T-helper 17 cell (primary cell): ENCODE measurements at places on chromosomes 1 and 21. TPM values are rescaled to one million over a fixed set of nuclear protein-coding genes. Genes with fewer than 3 reads are reported as not detected.

DNA sequence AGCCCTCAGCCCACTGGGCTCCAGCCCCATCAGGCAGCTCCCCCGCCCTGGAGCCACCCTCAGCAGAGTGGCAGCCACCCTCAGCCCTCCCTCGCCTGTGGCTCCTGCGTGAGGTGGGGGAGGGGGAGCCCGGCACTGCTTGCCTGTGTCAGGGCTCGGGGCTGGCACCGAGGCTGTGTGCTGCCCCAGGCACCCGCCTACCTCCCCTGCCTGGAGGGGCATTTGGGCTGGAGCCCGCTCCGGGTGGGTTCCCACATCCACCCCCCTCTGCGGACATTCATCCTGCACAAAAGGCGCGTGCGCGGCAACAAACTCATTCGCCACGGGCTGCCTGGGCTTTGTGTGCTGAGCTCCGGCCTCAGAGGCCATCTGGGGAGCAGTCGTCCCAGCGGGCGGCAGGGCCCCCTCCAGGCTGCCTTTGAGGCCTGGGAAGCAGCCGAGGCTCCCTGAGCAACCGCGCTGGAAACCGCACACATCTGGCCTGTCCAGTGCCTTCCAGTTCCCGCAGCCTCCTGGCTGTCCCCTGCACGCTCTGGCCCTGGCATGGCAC, 12.6 kb upstream of the TNFRSF14 start:
- H3K27me3 ChIP-seq = no peaks in the 10 kb centered on the region
- H3K4me1 ChIP-seq = peaks cover 3% of the 10 kb centered on the region
- H3K27ac ChIP-seq = no peak overlapping the region
- no peaks in the 10 kb centered on the region for H3K36me3 ChIP-seq
- H3K4me3 ChIP-seq = no peak overlapping the region

DNA sequence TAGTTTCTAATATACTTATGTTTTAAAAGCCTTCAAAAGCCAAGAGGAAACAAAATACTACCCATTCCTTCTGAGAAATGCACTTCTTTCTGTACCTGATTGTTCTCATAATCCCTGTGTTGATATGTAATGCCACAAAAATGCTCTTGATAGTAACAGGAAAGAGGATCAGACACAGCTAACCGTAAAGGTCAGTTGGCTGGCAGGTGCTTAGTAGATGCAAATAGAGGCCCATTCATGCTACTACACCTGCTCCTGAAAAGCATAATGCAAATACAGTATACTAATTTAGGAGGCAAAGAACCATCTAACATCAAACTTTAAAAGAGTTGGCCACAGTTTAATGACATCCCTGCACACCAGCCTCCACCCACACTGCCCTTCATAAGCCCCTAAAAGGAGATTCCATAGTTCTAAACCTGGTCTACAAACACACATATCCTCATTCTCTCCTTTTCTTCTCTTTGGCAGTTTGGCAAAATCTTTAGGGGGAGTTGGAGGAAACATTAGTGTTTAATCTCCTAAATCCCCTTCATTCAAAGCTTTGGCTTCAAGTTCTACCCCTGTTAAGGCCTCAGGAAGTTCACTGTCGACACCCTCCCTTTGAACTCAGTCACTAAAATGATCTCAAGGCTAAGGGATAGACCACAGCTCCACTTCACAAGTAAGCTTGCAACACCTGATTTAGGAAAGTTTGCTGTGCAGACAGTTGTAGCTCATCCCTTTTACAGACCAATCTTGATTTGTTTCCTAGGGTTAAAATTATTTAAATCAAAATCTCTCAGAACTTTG, 2.9 kb upstream of the CD46 start:
- H3K27ac ChIP-seq = no peak overlapping the region
- H3K4me3 ChIP-seq = peak overlapping the region; percentile 55
- H3K4me1 ChIP-seq = peaks cover 40% of the 10 kb centered on the region
- no peak for DNase-seq

GRCh38 chr1:159077120-159077961, 775 bp upstream of the AIM2 start:
- peak overlapping the region; percentile 91 for H3K4me3 ChIP-seq
- H3K27ac ChIP-seq = peak overlapping the region; percentile 98
- H3K4me1 ChIP-seq = peaks cover 29% of the 10 kb centered on the region
- H3K27me3 ChIP-seq = peaks cover under 1% of the 10 kb centered on the region
- peaks cover 6% of the 10 kb centered on the region for H3K36me3 ChIP-seq

DNA sequence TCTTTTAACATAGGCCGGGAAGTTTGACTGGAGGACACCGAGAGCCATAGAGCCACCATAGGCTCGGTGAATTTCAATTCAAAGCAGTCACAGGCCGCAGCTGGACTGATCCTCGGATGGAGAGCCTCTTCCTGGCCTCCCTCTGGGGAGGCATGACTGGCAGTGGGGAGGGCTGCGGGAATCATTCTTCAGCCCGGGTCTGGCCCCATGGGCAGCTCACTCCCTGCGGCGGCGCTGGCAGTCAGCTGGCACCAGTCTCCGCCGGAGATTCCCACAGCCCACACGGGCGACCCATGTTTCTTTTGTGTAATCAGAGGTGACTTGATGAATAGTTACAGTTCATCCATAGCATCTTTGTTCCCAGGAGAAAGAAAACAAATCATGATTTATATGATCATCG, 10.6 kb downstream of the ESPN start:
- no peak for DNase-seq
- peaks cover 2% of the 10 kb centered on the region for H3K36me3 ChIP-seq
- no peak overlapping the region for H3K27ac ChIP-seq
- no peak overlapping the region for H3K4me3 ChIP-seq
- peaks cover 20% of the 10 kb centered on the region for H3K27me3 ChIP-seq

DNA sequence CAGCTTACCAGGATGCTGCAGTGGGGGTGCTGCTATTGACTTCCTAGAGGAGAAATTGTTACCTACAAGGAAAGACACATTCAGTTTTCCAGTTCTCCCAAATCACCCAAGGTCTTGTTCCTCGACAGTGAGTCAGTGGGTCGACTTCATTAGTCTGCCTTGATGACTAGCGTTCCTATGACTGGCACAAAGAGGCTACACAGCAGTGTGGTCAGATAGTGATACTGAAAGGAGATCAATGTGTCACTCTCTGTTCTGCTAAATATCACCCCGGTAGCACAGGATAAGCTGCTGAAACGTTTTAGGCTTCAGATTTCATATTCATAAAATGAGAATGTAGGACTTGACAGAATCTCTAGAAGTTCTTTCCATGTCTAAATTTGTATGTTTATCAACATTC, 357.4 kb downstream of the LMX1A start:
- peaks cover 2% of the 10 kb centered on the region for H3K36me3 ChIP-seq
- H3K4me1 ChIP-seq = no peaks in the 10 kb centered on the region
- H3K27me3 ChIP-seq = no peaks in the 10 kb centered on the region

GRCh38 chr1:107213225-107213624, 72.4 kb downstream of the NTNG1 start:
- H3K4me3 ChIP-seq = no peak overlapping the region
- no peak overlapping the region for H3K27ac ChIP-seq
- no peaks in the 10 kb centered on the region for H3K4me1 ChIP-seq

DNA sequence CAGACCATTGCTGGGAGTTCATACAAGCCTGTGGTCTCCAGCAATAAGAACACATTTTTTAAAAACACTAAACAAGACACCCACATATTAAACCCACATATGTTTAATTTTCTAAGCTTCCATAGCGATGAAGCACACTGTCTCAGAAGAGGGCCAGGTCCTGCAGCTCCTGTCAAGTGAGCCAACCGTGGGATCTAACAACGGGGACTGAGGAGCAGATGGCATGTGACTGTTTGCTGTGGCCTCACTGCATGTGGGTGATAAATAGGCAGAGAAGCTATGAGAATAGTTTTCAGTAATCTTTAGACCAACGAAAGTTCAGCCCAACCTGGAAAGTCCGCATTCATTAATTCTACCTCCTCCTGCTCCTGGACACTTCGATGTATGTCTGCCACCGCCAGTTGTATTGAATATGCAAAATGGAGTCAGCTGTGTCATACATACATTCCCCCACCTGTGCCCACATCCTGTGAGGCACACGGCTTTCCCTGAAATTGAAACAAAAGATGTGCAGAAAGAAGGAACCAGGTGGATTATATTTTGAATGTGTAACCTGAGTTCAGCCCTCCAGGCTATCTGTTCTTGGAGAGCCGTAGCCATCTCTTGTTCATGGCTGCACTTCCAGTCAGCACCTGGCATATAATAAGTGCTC, 88.2 kb downstream of the MIS18A start:
- H3K4me1 ChIP-seq = no peaks in the 10 kb centered on the region
- H3K27me3 ChIP-seq = peaks cover 38% of the 10 kb centered on the region
- no peak overlapping the region for H3K4me3 ChIP-seq
- DNase-seq = no peak

DNA sequence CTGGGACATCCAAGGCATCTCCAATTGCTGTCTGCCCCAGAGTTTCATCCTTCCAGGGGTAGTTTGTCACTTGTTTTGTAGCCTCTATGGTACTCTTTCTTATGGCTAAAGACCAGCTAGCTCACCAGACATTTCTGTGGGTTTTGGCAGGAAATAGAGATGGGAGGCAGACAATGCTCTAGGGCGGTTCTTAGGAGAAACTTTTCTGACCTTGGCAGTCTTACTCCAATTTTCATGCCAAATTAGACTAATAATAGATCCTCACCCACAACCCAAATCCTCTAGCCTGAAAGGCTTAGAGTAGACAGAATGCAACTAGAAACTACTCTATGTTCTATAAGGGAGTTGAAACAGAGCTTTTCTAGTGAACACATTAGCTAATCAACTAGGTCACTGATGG, 69.8 kb downstream of the LRIG2 start:
- no peaks in the 10 kb centered on the region for H3K27me3 ChIP-seq
- DNase-seq = no peak
- peaks cover 40% of the 10 kb centered on the region for H3K4me1 ChIP-seq

ZNF683 gene
- total RNA-seq = not detected

RPE65 gene
- total RNA-seq = not detected
